Nephron progenitor cell (in vitro differentiated cells): ENCODE measurements at places on chromosomes 13 and 19.

DNA sequence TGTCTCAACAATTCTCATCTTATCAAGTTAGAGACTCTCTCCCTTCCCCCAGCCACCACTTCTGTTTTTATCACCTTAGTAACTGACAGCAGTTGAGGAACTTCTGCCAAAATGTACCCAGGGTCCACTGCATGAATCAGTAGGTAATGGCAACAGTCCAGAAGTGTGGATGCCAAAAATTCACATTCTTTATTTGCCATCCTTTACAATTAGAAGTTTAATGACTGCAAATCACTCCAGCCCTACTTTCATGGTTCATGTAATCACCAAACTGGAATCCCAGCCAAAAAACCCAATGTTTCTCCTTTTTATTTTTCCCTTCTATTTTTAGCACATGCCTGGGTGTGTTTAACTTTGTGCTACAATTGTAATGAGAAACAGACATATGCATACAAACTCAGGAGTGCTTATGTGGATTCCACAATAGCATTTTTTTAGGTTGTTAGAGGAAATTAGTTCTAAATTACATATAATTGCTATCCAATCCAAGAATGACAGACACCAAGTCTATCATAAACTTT, 243.5 kb downstream of the RGCC start:
- H3K36me3 ChIP-seq = peaks cover 19% of the 10 kb centered on the region
- DNase-seq = no peak
- H3K4me1 ChIP-seq = peaks cover 54% of the 10 kb centered on the region
- no peak overlapping the region for H3K27ac ChIP-seq
- no peaks in the 10 kb centered on the region for H3K27me3 ChIP-seq

- H3K36me3 ChIP-seq = no peaks in the 10 kb centered on the region
- H3K4me3 ChIP-seq = peak overlapping the region; percentile 19
- peaks cover 10% of the 10 kb centered on the region for H3K27me3 ChIP-seq
- peaks cover 66% of the 10 kb centered on the region for H3K4me1 ChIP-seq
- H3K27ac ChIP-seq = peak overlapping the region; percentile 43
Observed at GRCh38 chr13:30799356-30799824, 64.0 kb downstream of the ALOX5AP start.

GRCh38 chr19:17686592-17687024, 1.5 kb downstream of the UNC13A start:
- peaks cover 10% of the 10 kb centered on the region for H3K4me1 ChIP-seq
- peak; percentile 41 for DNase-seq
- peaks cover 88% of the 10 kb centered on the region for H3K27me3 ChIP-seq
- H3K4me3 ChIP-seq = no peak overlapping the region
- no peak overlapping the region for H3K27ac ChIP-seq

DNA sequence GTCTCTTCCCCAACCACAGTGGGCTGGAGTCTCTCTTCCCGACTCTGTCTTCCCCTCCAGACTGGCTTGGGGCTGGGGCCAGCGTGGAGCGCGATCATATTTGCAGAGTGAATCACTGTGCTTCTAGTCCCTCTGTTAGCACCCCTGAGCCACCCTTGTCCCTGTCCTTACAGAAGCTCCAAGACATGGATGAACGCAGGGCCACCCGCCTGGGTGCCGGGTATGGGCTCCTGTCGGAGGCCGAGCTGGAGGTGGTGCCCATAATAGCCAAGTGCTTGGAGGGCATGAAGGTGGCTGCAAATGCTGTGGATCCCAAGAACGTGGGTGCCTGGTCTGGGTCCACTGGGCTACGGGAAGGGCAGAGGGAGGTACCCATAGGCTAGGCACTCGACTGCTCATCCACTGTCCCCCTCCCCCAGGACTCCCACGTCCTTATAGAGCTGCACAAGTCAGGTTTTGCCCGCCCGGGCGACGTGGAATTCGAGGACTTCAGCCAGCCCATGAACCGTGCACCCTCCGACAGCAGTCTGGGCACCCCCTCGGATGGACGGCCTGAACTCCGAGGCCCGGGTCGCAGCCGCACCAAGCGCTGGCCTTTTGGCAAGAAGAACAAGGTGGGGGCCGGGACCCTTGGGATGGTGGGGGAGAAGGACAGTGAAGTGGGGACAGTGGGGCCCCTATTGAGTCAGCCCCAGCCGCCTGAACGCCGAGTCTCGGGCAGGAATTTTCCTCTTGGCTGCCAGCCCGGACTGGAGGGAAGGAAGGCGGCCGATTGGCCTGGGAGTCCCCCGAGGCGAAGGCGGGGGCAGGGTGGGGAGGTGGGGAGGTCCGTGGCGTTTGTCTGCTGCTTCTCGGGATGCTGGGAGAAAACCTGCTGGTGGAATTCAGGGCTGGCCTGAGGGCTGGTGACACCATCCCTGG, 5.2 kb downstream of the TRIP10 start:
- no peak for DNase-seq
- no peaks in the 10 kb centered on the region for H3K27me3 ChIP-seq
- H3K4me3 ChIP-seq = peak overlapping the region; percentile 47
- H3K27ac ChIP-seq = peak overlapping the region; percentile 99
- H3K4me1 ChIP-seq = peaks cover 54% of the 10 kb centered on the region
- peaks cover 62% of the 10 kb centered on the region for H3K36me3 ChIP-seq

GRCh38 chr13:100633461-100633860, 41.1 kb downstream of the TMTC4 start:
- H3K4me1 ChIP-seq = peaks cover 55% of the 10 kb centered on the region
- H3K27ac ChIP-seq = no peak overlapping the region
- no peak overlapping the region for H3K4me3 ChIP-seq
- H3K36me3 ChIP-seq = peaks cover 82% of the 10 kb centered on the region
- H3K27me3 ChIP-seq = peaks cover 3% of the 10 kb centered on the region
- DNase-seq = no peak

DNA sequence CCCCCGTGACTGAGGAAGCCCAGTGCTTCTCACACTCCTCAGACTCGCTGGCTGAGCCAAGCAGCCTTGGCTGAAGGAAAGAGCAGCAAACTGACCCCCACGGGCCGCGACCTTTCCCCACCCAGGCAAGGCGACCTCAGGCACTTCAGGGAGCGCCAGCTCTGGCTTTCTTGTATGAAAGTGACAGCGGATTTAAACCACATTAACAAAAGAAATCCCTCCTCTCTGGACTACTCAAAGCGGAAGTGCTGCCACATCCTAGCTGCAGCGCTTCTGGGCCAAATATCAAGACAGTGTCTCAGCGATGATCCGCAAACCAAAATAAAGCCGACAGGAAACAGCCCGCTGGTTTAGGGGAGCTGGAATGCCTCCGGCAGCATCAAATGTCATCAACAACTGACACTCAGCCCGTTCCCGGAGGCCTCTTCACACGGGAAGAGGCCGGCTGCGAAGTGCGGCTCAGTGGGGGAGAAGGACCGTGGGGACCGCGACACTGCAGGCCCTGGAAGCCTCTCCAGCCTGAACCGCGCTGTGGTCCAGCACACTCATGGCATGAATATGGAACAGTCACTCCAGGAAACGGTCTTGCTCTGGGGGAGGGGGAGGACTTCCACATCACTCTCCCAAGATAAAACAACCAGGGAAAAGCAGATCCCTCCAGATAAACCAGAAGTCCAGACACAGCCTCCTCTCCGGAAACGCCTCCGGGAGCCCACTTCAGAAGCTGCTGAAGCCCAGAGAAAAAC, 1.4 kb downstream of the RASA3 start:
- peak overlapping the region; percentile 68 for H3K27ac ChIP-seq
- no peaks in the 10 kb centered on the region for H3K36me3 ChIP-seq
- peak overlapping the region; percentile 98 for H3K4me3 ChIP-seq

DNA sequence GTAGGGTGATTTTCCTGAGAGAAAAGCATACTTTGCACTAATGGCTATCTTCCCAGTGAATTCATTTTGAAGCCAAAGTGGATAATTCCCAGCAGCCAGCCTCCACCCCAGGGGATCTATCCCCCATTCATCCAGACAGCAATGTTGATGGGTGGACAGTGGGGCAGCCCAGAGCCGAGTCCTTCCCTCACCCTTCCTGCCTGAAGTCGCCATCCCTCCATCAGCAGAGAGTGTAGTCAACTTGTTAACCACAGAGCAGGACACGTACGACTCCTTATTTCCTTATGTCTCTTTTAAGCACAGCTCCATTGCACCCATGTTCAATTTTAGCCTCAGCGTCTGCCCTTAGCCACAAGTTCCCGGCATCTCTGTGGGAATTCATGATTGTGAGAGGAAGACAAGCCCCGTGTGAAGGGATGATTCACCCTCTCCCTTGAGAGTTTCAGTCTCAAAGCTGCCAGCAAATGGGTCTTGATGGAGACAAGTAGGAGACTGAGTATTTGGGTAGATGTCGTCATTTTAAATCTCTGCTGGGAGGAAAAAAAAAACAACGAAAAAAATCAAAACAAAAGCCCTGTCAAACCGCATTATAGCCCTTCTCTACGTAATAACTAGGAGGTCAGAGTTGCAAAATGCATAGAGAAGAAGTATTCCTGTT, 58.3 kb upstream of the MEDAG start:
- H3K36me3 ChIP-seq = no peaks in the 10 kb centered on the region
- peaks cover 3% of the 10 kb centered on the region for H3K27me3 ChIP-seq
- H3K4me1 ChIP-seq = peaks cover 10% of the 10 kb centered on the region
- no peak overlapping the region for H3K4me3 ChIP-seq

DNA sequence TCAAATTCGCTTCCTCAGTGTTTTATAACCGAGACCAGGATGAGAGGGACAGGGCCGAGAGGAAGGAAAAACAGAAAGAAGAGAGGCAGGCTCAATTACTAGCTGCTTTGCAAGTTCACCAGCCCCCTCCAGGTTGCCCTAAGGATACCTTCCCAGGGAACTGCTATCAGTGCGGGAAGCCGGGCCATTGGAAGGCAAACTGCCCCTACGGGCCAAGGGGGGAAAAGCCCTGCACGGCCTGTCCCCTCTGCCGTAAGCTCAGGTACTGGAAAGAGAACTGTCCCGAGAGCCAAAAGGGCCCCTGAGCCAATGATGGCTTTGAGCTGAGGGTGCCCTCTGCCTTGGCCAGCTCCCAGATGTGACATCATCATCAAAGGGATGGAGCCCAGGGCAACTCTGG, 3.2 kb upstream of the ERVV-1 start:
- H3K27ac ChIP-seq = no peak overlapping the region
- H3K36me3 ChIP-seq = peaks cover 42% of the 10 kb centered on the region
- no peaks in the 10 kb centered on the region for H3K4me1 ChIP-seq
- H3K27me3 ChIP-seq = no peaks in the 10 kb centered on the region

DNA sequence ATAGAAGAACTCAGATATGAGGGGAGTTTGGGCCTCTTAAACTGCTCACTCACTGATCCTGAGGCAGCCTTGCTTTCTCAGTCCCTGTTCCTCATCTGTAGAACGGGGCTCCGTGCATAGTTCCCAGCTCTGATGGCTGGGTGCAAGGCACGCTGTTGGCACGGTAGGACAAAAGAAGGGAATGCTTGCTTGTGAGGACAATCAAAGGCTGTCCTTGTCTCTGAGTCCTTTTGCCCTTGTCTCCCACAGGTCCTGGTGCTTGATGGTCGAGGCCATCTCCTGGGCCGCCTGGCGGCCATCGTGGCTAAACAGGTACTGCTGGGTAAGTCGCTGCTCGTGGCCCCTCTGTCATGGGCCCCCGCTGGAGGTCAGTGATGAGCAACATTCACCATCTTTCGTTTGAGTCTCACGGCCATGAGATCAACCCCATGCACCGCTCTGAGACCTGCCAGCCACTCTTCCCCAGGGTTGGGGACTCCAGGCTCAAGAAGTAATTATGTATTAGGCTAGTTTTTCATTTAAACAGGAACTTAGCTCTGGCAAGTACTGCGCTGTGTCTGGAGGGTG, 2.3 kb downstream of the RPL13A start:
- H3K36me3 ChIP-seq = peaks cover 57% of the 10 kb centered on the region
- peak overlapping the region; percentile 99 for H3K4me3 ChIP-seq
- peak overlapping the region; percentile 95 for H3K27ac ChIP-seq
- peaks cover 23% of the 10 kb centered on the region for H3K4me1 ChIP-seq
- no peak for DNase-seq

GRCh38 chr19:33050110-33050509, 14.6 kb downstream of the RHPN2 start:
- no peak for DNase-seq
- no peaks in the 10 kb centered on the region for H3K27me3 ChIP-seq
- no peaks in the 10 kb centered on the region for H3K36me3 ChIP-seq
- no peak overlapping the region for H3K27ac ChIP-seq
- H3K4me3 ChIP-seq = no peak overlapping the region
- peaks cover 22% of the 10 kb centered on the region for H3K4me1 ChIP-seq

- no peak overlapping the region for H3K27ac ChIP-seq
- peaks cover 10% of the 10 kb centered on the region for H3K36me3 ChIP-seq
Observed at GRCh38 chr13:54949735-54950134, 1921.1 kb downstream of the OLFM4 start.

- H3K4me1 ChIP-seq = peaks cover 46% of the 10 kb centered on the region
- peak overlapping the region; percentile 92 for H3K4me3 ChIP-seq
- H3K36me3 ChIP-seq = peaks cover 19% of the 10 kb centered on the region
- H3K27ac ChIP-seq = peak overlapping the region; percentile 92
- peaks cover 18% of the 10 kb centered on the region for H3K27me3 ChIP-seq
Observed at GRCh38 chr19:39341129-39341718, 997 bp upstream of the SAMD4B start.

- peaks cover 10% of the 10 kb centered on the region for H3K4me1 ChIP-seq
- H3K36me3 ChIP-seq = peaks cover 43% of the 10 kb centered on the region
- no peak overlapping the region for H3K4me3 ChIP-seq
- no peaks in the 10 kb centered on the region for H3K27me3 ChIP-seq
- peak; percentile 27 for DNase-seq
Observed at GRCh38 chr13:32650705-32651311, 64.6 kb downstream of the PDS5B start.

GRCh38 chr13:31733066-31733465, 6.3 kb upstream of the RXFP2 start:
- no peak overlapping the region for H3K4me3 ChIP-seq
- no peaks in the 10 kb centered on the region for H3K36me3 ChIP-seq
- peaks cover 9% of the 10 kb centered on the region for H3K27me3 ChIP-seq
- peaks cover 11% of the 10 kb centered on the region for H3K4me1 ChIP-seq

DNA sequence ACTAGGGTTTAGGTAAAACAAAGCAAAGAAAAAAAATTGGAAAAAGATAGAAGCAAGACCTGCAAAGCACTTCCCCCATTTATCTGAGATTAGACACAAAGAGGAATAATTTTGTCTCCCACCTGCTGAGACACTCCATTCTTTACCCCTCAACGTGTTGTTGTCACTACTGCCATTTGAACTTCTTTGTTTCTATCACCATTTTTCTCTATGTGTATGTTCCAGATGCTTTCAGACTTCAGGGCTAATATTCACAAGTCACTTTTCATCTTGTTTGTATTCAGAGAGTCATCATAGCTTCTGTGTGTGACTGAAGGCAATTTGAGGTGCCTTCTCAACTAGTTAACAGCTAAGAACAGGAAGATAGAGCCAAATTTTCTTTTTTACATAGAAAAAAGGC, 512.5 kb downstream of the TBC1D4 start:
- H3K27ac ChIP-seq = no peak overlapping the region
- peaks cover 30% of the 10 kb centered on the region for H3K4me1 ChIP-seq
- no peak for DNase-seq
- H3K4me3 ChIP-seq = no peak overlapping the region

- peaks cover 4% of the 10 kb centered on the region for H3K4me1 ChIP-seq
- H3K36me3 ChIP-seq = no peaks in the 10 kb centered on the region
- no peak overlapping the region for H3K27ac ChIP-seq
Observed at GRCh38 chr13:28401303-28402056, 93.4 kb downstream of the FLT1 start.
